ENCODE measurements at places on chromosomes 4 and X. TPM values are rescaled to one million over a fixed set of nuclear protein-coding genes. Genes with fewer than 3 reads are reported as not detected.

Gene SPANXA2
- total RNA-seq, result 0.28 TPM

Gene PGAM4
- total RNA-seq, result not detected

Gene ZCCHC4
- total RNA-seq, result 5.8 TPM

Gene SRPX2
- total RNA-seq, result 29.2 TPM

Gene TXK
- not detected for total RNA-seq

Gene ZNF157
- not detected for total RNA-seq

Gene ZFP92
- total RNA-seq, result 0.28 TPM

Gene MAGED4B
- 38.0 TPM for total RNA-seq

Data from smooth muscle cell of bladder (primary cell).